ENCODE measurements at places on chromosomes 1 and 21. TPM values are rescaled to one million over a fixed set of nuclear protein-coding genes. Genes with fewer than 3 reads are reported as not detected.

DNA sequence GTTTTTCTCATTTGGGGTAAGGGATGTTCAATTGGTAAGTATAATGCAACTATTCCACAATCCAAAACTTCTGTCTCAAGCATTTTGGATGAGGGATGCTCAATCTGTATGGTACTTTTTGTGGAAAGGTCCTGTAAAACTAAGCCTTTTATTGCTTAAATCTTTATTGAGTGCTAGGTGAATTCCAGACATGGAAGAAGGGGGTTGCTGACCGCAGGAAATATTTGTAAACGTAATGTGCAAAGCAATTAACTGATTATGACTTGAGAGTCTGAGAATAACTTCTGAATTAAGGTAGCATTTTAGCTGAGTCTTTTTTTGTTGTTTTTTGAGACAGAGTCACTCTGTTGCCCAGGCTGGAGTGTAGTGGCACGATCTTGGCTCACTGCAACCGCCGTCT lies 3.1 kb downstream of the AKIRIN1 start:
- peaks cover 21% of the 10 kb centered on the region for H3K36me3 ChIP-seq
- H3K4me3 ChIP-seq = no peak overlapping the region
- DNase-seq = no peak
- H3K27me3 ChIP-seq = no peaks in the 10 kb centered on the region
- no peak overlapping the region for H3K27ac ChIP-seq
- H3K4me1 ChIP-seq = peaks cover 47% of the 10 kb centered on the region

DNA sequence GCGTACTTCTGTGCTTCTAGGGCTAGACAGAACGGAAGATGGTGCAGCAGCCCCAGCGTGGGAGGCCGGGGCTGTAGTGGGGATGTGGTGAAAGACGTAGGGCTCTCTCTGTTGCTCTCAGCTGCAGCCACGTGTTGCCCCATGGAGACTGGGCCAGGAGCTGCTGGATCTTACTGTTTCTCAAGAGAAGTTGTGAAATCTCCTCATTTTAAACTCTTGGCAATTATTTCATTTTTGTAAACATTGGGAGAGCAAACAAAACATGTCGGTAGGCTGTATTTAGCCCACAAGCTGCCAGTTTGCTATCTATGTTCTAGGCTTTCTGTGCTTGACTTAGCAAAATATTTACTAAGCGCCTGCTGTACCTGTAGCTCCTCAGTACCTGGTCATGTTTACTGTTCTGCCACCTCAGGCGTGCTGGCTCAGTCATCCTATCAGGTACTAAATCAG lies 15.9 kb upstream of the ELOA start:
- no peak overlapping the region for H3K27ac ChIP-seq
- no peaks in the 10 kb centered on the region for H3K27me3 ChIP-seq
- no peaks in the 10 kb centered on the region for H3K36me3 ChIP-seq
- H3K4me1 ChIP-seq = peaks cover 5% of the 10 kb centered on the region
- H3K4me3 ChIP-seq = no peak overlapping the region

Gene ZBTB8A
- 11.5 TPM for total RNA-seq

- no peak overlapping the region for H3K27ac ChIP-seq
- H3K27me3 ChIP-seq = peaks cover 2% of the 10 kb centered on the region
- peaks cover 25% of the 10 kb centered on the region for H3K4me1 ChIP-seq
Observed at GRCh38 chr1:31549809-31550620, 26.3 kb upstream of the TINAGL1 start.

DNA sequence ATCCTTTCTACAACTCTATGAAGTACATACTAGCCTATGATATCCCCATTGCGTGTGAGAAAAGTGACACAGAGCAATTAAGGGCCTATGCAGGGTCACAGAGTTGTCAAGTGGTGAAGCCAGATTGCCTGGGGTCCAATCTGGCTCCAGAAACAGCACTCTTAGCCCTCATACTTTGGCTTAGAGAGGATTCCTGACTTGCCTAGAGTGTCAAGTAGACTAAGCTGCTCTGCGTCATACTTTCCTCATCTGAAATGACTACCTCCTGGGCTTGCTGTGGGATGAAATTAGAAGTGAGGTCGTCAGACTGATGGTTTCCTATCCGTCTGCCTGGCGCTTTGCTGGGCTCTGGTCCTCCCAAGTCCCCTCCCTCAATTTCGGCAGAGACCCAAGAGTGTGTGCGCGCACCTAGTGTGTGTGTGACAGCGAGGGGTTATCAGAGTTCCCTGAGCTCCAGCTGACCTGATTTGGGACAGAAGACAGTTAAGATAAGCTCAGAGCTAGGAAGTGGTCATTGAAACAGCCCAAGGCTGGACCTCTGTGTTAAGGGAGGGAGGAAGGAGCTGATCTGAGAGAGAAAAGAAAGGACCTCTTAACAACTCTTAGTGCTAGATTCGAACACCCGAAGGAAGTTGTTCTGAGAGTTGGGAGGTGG lies 5.4 kb upstream of the NUAK2 start:
- H3K27me3 ChIP-seq = peaks cover 10% of the 10 kb centered on the region
- no peaks in the 10 kb centered on the region for H3K36me3 ChIP-seq
- H3K27ac ChIP-seq = peak overlapping the region; percentile 70
- peaks cover 23% of the 10 kb centered on the region for H3K4me1 ChIP-seq
- no peak overlapping the region for H3K4me3 ChIP-seq
- DNase-seq = no peak

DNA sequence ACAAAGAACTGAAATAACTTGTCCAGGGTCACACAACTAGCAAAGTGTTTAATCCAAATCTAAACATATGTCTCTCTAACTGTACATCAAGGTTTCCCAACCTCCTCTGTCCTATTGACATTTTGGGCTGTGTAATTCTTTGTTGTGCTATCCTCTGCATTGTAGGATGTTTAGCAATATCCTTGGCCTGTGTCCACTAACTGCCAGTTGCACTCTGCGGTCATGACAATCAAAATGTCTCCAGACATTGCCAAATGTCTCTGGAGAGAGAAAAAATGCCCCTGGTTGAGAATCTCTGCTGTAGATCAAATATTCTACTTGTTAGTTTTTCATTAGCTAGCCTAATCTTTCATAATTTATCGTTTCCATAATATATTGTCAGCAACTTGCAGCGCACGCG lies 353.4 kb upstream of the NEGR1 start:
- no peak overlapping the region for H3K4me3 ChIP-seq
- H3K4me1 ChIP-seq = peaks cover 2% of the 10 kb centered on the region
- H3K36me3 ChIP-seq = no peaks in the 10 kb centered on the region
- no peak for DNase-seq

DNA sequence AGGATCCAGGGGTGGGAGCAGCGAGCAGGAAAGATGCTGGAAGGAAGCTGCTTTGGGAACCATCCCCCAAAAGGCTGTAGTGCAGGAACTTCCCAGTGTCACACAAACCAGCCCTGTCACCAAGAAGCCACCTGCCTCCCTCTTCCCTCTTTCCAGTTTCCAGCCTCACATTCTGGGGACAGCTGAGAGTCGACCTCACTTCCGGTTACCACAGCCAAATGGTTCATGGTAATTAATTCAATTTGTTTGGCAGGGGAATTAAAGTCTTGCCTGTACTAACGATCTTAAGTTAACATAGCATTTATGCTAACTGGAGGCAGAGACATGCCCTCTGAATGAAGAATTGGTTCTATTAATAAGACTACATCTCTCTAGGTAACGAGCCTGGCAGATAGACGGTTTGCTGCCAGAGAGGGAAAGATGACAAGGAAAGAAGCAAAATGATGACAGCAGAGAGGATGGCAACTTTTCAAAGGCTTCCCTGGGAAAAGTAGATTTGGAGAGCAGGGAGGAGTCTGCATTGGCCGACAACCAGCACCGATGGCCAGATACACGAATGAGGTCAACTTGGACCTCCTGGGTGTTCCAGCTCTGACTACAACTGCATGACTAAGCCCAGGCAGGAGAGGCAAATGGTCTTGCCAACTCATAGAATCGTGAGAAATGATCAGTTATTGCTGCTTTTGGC lies 64.1 kb downstream of the TMCO4 start:
- no peak overlapping the region for H3K4me3 ChIP-seq
- no peaks in the 10 kb centered on the region for H3K27me3 ChIP-seq
- DNase-seq = no peak
- peaks cover 8% of the 10 kb centered on the region for H3K4me1 ChIP-seq

- no peak overlapping the region for H3K4me3 ChIP-seq
- peaks cover 31% of the 10 kb centered on the region for H3K4me1 ChIP-seq
- H3K36me3 ChIP-seq = no peaks in the 10 kb centered on the region
- peak; percentile 91 for DNase-seq
Observed at GRCh38 chr1:32247983-32248889, 1.2 kb downstream of the FAM167B start.

DNA sequence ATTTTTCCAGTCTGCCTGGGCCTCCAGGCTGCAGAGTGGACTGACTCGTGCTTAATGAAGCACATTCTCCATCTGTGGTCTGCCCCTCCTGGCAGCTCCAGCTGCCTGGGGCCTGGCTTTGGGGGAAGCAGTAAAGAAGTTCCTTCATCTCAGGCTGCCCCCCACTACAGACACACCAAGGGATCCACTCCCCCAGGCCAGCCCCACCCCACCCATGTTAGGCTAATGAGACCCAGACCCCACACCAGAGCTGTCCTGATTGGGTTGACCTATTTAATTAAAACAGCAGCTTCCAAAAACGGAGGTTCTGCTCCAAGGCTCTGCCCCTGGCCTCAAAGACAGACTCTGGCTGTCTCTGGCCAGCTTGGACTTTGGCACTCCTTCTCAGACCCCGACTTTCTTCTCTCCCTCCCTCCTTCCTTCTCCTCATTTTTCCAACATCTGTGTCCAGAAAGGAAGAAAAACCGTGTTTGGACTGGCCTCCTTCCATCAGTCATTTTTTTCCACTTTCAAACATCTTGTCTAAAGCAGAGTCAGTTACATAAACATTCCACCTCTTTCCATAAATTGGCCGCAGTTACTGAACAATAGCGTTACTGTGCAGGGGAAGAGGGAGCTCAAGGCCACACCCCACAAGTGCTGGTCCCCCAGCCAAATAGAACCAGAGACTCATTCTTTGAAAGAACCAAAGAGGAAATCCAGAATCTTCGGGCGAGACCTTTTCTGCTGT lies 29.7 kb downstream of the SERTAD4 start:
- DNase-seq = no peak
- peaks cover 32% of the 10 kb centered on the region for H3K4me1 ChIP-seq
- no peak overlapping the region for H3K27ac ChIP-seq
- no peaks in the 10 kb centered on the region for H3K36me3 ChIP-seq
- H3K4me3 ChIP-seq = no peak overlapping the region

DNA sequence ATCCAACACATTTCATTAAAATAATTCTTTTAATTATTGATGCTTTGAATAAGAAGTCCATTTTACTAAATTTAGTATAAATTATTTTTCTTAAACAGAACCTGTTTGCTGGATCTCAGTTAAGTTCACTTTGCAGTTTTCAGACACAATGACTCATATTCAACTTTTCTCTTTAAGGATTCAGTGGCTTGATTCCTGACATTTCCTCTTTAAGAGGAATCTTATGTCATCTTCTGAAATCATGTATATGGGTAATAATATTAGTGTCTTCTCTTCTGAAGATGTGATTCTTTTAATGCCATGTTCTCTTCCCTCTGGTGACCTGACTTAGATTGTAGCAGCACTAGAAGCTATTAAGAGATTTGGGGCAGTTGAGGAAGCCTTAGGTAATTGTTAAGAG lies 12.6 kb downstream of the CREG1 start:
- no peak for DNase-seq
- H3K4me3 ChIP-seq = no peak overlapping the region
- no peak overlapping the region for H3K27ac ChIP-seq

Gene OR2T12
- total RNA-seq = not detected

Gene ZNF683
- total RNA-seq = not detected

GRCh38 chr1:62283986-62284385 lies 35.2 kb downstream of the KANK4 start:
- peaks cover 22% of the 10 kb centered on the region for H3K4me1 ChIP-seq
- H3K27ac ChIP-seq = no peak overlapping the region
- DNase-seq = no peak
- no peaks in the 10 kb centered on the region for H3K36me3 ChIP-seq
- no peak overlapping the region for H3K4me3 ChIP-seq

GRCh38 chr1:55669293-55669692 lies 454.1 kb upstream of the USP24 start:
- no peak overlapping the region for H3K4me3 ChIP-seq
- no peaks in the 10 kb centered on the region for H3K27me3 ChIP-seq
- DNase-seq = no peak
- no peaks in the 10 kb centered on the region for H3K36me3 ChIP-seq

Gene HSD3B2
- not detected for total RNA-seq

- H3K4me1 ChIP-seq = peaks cover 37% of the 10 kb centered on the region
- no peak overlapping the region for H3K4me3 ChIP-seq
- H3K27ac ChIP-seq = peak overlapping the region; percentile 66
- DNase-seq = no peak
- H3K36me3 ChIP-seq = peaks cover 14% of the 10 kb centered on the region
Observed at GRCh38 chr1:15965228-15965767, 10.6 kb downstream of the ZBTB17 start.

GRCh38 chr1:183598386-183598785 lies 8.1 kb upstream of the NCF2 start:
- H3K27me3 ChIP-seq = peaks cover 10% of the 10 kb centered on the region
- DNase-seq = no peak
- no peaks in the 10 kb centered on the region for H3K36me3 ChIP-seq
- peaks cover 11% of the 10 kb centered on the region for H3K4me1 ChIP-seq
- no peak overlapping the region for H3K4me3 ChIP-seq

GRCh38 chr1:29901624-29902325 lies 665.5 kb downstream of the PTPRU start:
- no peaks in the 10 kb centered on the region for H3K36me3 ChIP-seq
- no peak overlapping the region for H3K4me3 ChIP-seq
- peaks cover 6% of the 10 kb centered on the region for H3K27me3 ChIP-seq
- DNase-seq = no peak
- H3K4me1 ChIP-seq = no peaks in the 10 kb centered on the region

DNA sequence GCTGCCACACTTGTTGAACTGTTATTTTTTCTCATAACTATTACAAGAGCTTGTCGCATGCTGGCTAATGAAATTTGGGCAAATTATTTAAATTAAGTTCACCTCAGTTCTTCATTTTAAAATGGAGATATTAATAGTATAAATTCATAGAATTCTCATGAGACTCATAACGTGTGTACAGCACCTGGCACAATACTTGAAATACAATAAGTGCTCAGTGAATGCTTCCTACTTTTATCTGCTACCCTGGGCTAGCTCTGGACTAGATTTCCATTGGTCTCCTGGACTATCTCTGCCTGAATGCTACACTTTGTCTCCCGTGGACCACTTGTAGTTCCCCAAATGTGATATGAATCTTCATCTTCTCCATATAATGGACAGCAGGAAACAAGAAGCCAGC lies 919 bp downstream of the SLAMF6 start:
- no peak for DNase-seq
- peaks cover 9% of the 10 kb centered on the region for H3K4me1 ChIP-seq
- no peak overlapping the region for H3K27ac ChIP-seq
- H3K36me3 ChIP-seq = no peaks in the 10 kb centered on the region
- H3K27me3 ChIP-seq = peaks cover 3% of the 10 kb centered on the region

Gene ACTRT2
- total RNA-seq = not detected

DNA sequence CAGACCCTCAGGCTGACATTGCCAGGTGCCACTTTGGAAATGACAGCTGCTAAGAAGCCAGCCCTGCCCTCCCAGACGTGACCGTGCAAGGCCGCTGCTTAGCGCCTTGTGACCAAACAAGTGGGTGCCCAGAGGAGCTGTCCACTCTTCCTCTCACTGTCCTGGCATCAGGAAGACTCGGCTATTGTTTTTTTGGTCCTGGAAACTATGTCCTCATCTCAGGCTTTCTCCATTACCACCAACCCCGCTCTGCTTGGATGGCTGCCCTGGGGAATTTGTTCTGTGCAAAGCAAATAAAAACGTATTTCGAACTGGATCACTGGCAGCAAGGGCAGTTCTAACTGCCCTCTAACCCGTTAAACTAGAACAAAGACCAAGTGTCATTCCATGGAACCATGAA lies 13.7 kb upstream of the TENT5C start:
- no peaks in the 10 kb centered on the region for H3K36me3 ChIP-seq
- no peak for DNase-seq
- peaks cover 7% of the 10 kb centered on the region for H3K27me3 ChIP-seq
- H3K27ac ChIP-seq = no peak overlapping the region
- peaks cover 11% of the 10 kb centered on the region for H3K4me1 ChIP-seq

Gene MX2
- total RNA-seq = not detected
